ENCODE measurements at places on chromosomes 4 and X. TPM values are rescaled to one million over a fixed set of nuclear protein-coding genes. Genes with fewer than 3 reads are reported as not detected.
A peak's percentile ranks its signal among the peaks of the same experiment; 100 is the strongest.

Gene ASB9
- total RNA-seq, result not detected

Gene FAM184B
- not detected for total RNA-seq

- H3K27me3 ChIP-seq, result peaks cover 24% of the 10 kb centered on the region
- no peak overlapping the region for H3K27ac ChIP-seq
- peak overlapping the region; percentile 97 for H3K4me3 ChIP-seq
These were observed 1.9 kb downstream of the SLC9A7 start for GRCh38 chrX:46757052-46757451.

DNA sequence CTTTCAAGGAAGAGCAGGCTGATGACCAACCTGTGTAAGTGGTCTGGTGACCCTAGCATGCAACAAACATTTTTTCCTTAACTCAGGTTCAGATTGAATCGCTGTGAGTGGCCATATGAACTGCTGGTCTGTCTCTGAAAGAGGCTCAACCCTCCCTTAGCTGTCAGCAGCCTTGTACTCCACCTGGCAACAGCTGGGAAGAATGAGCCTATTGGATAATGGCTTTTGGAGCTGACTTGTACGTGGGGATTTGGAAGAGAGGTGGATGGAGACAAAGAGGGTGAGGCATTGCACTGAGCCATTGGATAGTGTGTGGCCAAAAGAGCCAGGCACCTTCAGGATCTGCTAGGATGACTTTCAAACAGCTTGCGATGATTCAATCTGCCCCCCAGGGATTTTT lies 35.7 kb upstream of the BMP15 start:
- no peaks in the 10 kb centered on the region for H3K36me3 ChIP-seq
- H3K27me3 ChIP-seq, result peaks cover 47% of the 10 kb centered on the region
- no peaks in the 10 kb centered on the region for H3K4me1 ChIP-seq
- no peak for DNase-seq

GRCh38 chrX:49309401-49309981 lies 6.0 kb downstream of the GAGE10 start:
- no peaks in the 10 kb centered on the region for H3K36me3 ChIP-seq
- no peaks in the 10 kb centered on the region for H3K27me3 ChIP-seq
- H3K27ac ChIP-seq, result peak overlapping the region; percentile 82

Measured in activated T-cell treated with anti-CD3 and anti-CD28 coated beads, Interleukin-2, amount 50 U/mL, for 72 hours (primary cell).